A172 (cell line): ENCODE measurements at places on chromosomes 3 and 15.

DNA sequence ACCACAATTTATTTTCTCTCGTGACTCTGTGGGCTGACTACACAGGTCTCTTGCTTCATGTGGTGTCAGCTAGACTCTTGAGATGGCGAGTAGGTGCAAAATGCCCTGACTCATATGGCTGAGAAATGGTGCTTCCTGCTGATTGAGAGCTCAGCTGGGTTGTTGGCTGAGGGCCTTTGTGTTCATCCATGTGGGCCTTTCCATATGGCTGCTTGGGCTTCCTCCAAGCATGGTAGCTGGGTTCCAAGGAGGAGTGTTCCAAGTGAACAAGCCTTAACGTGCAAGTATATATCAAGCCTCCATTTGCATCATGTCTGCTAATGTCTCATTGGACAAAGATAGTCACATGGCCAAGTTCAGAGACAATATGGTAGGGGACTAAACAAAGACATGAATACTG, 164.0 kb downstream of the PDCD6IP start:
- no peak for DNase-seq

DNA sequence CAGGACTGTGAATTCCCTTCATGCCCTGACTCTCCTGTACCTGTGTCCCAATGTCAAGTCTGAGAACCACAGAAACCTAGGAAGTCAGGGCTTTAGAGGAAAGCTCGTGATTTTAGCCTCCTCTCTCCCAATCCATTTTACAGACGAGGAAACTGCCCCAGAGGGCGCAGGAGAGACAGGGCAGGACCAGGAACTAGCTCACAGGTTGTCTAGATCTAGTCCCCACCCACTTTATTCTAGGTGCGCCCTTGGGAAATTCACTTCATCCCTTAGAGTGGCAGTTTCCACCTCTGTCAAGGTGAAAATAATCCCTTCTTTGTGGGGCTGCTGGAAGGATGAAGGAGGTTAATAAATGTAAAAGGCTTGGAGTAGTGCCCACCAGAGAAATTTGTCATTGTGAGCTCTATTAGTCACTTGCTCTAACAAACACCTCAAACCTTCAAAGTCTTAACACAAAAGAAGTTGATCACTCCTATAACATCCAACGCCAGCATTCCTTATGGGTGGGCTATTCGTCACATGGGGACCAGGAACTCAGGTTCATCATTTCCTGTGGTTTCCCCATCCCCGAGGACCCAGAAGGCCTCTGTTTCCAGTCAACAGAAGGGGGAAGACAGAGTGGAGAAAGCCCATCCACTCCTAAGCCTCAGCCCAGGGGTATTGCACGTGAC, 282.3 kb downstream of the XXYLT1 start:
- no peak for DNase-seq

DNA sequence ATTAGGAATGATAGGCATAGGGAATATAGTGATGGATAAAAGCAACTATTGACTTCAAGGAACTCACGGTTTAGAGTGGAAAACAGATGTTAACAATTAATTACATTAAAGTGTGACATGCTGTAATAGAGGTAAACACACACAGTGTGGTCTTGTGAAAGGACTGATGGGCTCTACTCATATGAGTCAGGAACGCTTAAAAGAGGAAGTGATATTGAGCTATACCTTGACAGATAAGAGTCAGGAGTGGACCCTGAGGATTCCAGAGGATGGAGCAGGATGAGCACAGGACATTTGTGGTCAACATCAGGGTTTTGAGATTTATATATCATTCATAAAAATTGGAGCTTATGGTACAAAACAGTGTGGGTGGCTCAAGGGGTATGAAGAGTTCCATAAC, 11.0 kb downstream of the EXOG start:
- DNase-seq, result no peak

DNA sequence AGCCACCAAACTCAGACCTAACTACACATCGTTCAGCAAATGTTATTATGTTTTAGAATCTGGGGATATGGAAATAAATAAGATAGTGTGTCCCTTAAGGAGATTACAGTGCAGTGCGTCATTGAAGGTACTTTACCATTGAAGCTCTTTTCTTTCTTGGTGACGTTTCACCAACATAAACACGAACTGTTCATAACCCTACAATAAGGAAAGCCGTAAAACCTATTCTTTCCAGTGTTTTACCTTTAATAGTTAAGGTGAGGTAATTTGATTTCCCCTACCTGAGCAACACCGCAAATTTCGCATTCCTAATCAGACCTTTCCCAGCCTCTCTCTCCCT, 826 bp downstream of the CCDC66 start:
- no peak for DNase-seq

DNA sequence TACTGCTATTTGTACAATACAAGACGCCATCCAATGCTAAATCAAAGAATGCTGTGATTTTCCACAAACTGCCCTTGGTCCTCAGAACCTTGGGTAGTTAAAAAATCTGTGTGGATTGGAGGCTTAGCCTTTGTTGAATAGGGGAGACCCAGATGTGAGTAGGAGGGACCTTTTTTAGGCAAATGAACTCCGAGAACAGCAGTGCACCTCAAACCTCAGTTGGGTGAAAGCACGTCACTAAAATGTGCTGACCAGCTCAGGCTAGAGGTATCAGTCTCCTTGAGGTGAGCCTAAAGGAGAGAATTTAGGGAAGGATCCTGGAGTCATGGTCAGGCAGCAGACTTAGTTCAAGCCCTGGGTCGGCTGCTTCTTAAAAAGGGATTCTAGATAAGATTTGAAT, 200.7 kb downstream of the SOX2 start:
- DNase-seq, result no peak

- DNase-seq, result no peak
Measured at GRCh38 chr3:128113817-128114794, 9.5 kb downstream of the RUVBL1 start.

DNA sequence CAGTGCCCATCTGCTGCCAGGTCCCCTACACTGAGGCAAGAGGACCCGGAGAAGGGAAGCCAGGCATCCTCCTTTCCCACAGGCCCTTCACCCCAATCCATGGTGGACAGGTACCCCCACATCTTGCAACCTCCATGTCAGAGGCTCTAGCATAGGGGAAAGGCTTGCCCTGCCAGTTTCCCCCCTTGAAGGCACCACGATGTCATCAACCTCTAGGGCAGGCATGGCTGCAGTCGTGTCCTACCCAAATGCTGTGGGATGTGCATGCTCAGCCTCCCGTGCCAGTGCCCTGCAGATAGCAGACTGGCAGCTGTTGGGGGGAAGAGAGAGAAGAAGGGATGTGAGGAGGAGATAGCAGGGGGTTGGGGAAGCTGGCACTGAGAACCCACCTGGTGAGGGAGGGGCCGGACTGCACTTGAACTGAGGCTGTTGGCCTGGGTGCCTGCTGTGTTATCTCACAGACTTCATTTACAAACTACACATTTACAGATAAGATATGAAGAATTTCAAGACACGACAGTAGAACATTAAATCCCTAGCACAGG, 197.5 kb downstream of the ADAMTS9 start:
- no peak for DNase-seq

DNA sequence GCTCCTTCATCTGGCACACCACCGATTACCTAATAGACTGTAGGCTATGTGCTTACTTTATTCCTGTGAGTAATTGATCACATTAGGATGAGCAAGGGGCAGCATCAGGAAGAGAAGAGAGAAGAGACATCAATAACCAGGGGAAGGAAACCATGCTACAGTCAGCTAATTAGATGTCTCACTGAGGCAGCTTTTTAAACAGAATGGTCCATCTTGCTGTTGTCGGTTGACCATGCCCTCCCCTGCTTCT, 278.4 kb downstream of the RPLP1 start:
- no peak for DNase-seq

DNA sequence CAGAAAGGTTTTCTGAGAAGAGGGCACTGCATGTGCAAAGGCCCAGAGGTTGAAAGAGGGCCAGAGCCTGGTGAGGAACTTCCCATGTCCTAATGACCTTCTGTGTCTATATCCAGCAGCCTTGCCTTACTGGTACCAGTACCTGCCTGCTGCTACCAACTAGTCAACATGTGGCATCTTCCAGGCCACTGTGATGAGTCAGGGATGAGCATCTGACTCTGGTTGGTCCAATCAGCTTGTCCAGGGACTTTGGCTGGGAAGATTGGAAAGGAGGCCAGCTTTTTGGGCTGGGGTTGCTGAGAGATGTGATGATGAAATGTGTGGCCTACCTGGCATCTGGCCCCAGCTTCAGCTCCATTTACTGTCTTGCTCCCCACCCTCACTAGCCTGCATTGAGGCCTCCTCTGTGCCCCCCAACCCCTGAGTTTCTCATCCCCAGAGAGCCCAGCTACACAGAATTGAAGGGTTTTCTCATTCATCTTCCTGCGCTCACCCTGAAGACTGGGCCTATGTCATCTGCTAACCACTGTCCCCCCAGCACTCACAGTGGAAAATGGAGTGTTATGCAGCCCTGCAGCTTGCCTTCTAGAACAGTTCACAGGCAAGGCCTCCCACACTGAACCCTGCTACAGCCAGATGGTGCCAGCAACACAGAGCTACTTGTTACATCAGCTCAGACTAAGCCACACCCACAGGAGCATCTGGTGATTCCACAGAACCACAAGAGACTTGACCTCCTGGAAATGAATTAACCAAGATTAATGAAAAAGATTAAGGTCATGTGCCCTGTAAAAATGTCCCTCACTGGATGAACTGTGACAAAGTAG, 1.3 kb upstream of the TWF2 start:
- peak; percentile 80 for DNase-seq

- DNase-seq, result no peak
Measured at GRCh38 chr15:46366360-46367007, 731.7 kb downstream of the SQOR start.
